ENCODE measurements at places on chromosomes 6 and 20.

DNA sequence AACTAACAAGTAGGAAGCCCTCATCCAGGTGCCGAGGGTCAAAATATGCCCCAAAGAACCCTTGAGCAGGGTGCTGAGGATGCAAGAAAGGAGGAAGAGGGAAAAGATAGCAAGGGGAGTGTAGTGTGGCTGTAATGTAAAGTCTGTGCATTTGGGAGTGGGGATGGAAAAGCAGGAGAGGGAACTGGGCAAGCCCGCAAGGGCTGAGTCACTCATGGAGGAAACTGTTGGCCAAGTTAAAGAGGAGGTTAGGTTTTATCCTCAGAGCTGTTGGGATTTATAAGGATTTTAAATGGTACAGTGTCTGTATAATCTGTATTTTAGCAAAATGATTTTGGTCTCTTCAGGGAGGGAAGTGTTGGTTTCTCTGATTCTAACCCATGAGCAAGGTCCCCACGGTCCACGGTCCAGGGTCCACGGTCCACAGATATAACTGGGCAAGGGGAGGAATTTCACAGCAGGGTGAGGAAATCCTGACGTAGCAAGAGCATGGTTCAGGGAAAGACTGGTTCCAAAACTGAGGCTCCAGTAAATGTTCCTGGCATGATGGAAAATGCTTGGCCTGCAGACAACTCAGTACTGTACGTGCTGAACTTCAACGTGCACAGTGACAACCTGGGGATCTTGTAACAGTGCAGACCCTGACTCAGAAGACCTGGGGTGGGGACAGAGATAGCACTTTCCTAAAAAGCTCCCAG is 759.8 kb downstream of the PTPRT start:
- no peak for DNase-seq

GRCh38 chr20:41011551-41012067 is 17.0 kb upstream of the TOP1 start:
- DNase-seq = no peak

DNA sequence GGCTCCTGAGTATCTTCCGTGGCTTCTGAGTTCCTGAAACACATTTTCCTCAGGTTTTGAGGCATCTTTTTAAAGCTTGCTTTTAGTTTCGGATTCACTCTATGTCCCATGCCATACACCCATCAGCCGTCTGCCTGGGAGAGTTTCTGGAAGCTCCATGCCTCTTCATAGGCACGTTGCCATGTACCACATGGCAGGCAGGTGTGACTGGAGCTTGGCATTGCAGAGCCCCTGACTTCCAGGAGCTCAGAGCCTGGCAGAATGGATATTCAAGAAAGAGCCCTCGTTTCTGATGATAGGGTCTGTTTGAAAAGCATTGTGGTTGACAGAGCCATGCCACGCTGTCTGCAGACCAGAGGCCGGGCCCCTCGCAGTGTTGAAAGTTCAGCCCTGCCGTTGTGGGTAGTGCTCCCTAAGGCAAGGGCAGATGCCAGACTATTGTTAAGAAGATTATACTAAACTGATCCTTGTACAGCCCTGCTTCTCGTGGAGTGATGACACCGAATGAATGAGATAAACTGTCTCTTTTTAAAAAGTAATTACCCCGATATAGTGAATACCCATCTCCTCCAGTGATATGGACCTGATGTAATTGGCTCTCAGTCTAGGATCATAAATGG is 100.0 kb downstream of the RPP40 start:
- no peak for DNase-seq

DNA sequence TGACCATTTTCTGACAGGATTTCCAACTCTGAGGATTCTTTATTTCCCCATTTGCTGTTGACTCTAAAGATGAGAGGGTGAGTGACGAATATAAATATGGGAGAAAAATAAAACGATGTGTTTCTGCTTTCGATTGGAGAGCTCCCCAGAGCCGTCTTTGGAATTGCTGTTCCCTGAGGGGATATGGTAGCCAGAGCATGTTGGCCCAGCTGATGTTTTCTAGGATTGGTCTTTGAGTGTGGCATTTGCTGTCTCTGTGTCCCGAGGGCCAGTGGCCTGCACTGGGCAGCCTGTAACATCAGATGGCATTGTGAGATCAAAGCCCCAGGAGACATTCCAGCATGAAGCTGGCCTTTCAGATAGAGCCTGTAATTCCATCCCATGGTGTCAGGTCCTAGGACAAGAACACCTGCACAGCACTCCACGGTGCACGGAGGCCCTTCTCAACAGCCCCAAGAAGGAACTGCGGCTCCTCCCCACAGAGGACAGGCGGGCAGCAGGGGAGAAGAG is 26.7 kb downstream of the PKIG start:
- DNase-seq = no peak

GRCh38 chr20:49906615-49907154 is 8.6 kb downstream of the SPATA2 start:
- no peak for DNase-seq

DNA sequence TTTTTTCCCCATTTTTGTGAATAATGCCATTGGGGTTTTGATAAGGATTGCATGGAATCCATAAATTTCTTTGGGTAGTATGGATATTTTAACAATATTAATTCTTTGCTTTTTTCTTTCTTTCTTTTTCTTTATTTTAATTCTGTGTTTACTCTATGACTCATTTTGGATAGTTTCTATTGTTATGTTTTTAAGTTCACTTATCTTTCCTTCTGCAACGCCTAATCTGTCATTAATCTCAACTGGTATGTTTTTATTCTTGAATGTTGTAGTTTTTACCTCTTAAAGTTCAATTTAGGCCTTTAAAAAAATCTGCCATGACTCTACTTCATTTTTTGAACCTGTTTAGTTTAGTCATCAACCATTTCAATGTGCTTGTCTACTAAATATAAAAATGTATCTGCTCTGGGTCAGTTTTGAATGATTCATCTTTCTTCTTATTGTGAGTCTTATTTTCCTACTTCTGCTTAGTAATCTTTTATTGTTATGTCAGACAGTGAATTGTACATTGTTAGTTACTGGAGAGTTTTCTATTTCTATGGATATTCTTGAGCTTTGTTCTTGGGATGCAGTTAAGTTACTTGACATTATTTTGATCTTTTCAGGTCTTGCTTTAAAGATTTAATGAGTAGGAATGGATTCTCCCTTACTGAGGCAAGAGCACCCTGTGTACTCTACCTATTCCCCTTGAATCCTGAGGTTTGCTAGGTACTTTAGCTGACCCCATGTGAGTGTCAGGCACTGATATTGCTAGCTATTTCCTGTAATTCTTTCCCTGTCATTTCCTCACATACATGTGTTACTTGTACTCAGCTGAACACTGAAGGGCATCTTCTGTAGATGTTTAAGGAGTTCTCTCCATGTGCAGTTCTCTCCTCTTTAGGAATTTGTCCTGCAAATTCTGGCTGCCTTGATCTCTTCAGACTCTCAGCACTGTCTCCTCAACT is 104.2 kb downstream of the TFAP2B start:
- no peak for DNase-seq

DNA sequence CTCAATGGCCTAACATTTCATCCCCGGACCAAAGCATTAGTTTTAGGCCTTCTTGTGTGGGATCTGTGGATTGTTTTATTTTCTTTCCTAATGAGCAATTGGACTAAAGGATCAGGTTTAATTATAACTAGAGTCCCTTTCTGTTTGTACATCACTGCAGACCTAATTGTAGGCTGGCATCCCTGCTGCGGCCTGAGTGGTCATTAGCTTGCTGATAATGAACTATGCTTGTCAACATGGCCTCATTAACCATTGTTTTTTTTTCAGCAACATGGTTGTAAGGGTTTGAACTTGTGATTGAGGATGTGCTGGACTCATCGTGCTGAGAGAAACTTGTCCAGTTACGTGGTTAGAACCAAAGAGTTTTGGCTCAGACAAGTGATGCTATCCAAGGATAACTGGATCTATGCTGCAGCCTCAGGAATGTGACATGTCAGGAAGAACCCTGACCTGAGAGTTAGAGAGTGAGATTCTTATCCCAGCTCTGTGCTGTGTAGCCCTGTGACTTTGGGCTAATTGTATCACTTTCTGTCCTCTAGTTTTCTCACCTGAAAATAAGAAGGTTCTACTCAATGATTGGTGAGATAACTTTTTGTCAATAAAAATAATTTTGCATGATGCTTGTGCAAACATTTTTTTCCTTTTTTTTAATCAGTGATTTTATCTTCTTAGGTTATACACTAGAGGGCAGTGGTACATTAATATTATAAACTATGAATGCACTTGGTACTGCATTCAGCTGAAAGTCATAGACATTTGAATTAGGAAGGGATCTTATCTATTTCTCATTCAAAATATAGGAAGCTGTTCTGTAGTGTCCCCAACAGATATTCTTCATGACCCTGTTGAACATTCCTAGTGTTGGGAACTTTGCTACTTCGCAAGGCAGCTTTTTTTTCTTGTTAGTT is 140.9 kb downstream of the RNF144B start:
- DNase-seq = no peak

All from NCI-H2107 (cell line).